Left cardiac atrium (tissue), 4 donors: ENCODE measurements at places on chromosomes 16 and 17. TPM values are rescaled to one million over a fixed set of nuclear protein-coding genes. Genes with fewer than 3 reads are reported as not detected.

DNA sequence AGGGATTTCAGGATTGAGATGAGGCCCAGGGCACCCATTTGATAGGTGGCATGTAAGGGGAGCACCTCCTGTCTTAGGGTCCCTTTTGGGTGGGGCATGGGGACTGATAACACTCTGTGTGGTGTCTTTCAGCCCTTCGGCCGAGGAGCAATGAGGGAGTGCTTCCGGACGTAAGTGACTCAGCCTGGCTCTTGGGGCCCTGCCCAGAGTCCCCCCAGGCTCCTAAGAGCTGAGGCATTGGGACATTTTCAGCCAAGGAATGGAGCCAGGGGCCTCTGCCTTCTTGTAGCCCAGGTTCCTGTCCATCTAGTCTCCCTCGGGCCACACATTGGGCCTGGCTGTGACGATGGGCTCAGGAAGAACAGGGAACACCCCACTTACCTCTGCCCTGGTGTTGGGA is 44.4 kb downstream of the EEF2K start:
- DNase-seq, result peak; percentile 44

- DNase-seq, result no peak
These were observed 7.1 kb upstream of the MPP2 start for GRCh38 chr17:43914451-43914850.

The NPB gene
- total RNA-seq, result 0.24 TPM

The GAST gene
- total RNA-seq, result not detected

- DNase-seq, result peak; percentile 78
These were observed at the start of gene MMP2 for GRCh38 chr16:55478827-55479429. Gene MMP2 (plus strand): TSS chr16:55479198. CDS start chr16:55479480, 282 bp downstream.

GRCh38 chr16:3007957-3008689 is 4.6 kb upstream of the CLDN9 start:
- DNase-seq, result no peak

- no peak for DNase-seq
These were observed 7.1 kb upstream of the RHBDL3 start for GRCh38 chr17:32258383-32259140.

DNA sequence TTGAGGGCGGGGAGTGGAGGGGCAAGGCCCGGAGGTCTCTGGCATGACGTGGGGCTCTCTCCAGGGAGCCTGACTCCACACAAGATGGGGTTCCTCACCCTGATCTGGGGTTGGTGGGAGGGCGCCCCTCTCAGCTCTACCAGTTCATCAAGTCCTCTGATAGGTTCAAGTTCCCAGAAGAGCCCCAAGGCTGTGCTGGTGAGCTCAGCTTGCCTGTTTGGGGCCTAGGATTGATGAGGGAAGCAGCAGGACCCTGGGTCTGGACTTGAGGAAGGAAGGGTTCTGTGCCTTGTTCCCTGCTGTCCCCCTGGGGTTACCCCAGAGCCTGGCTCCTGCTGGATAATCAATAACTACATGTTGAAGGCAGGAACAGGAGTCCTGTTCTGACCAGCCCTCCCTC is 3.5 kb downstream of the MGAT5B start:
- no peak for DNase-seq

The NME2 gene
- total RNA-seq, result 359 TPM

The ZNF385C gene
- 0.27 TPM for total RNA-seq

DNA sequence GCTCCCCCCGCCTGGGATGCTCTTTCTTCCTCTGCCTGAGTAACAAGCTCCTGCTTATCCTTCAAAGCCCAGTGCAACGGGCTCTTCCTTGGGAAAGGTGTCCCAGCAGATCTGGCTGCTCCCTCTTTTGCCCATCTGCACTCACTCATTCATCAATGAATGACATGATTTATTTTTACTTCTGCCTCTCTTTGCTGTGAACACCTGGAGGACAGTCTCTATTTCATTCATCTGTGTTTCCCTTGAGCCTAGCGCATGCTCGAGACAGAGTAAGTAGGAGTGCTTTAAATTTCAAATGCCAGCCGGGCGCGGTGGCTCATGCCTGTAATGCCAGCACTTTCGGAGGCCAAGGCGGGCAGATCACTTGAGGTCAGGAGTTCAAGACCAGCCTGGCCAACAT is 22.0 kb upstream of the GINS2 start:
- no peak for DNase-seq

DNA sequence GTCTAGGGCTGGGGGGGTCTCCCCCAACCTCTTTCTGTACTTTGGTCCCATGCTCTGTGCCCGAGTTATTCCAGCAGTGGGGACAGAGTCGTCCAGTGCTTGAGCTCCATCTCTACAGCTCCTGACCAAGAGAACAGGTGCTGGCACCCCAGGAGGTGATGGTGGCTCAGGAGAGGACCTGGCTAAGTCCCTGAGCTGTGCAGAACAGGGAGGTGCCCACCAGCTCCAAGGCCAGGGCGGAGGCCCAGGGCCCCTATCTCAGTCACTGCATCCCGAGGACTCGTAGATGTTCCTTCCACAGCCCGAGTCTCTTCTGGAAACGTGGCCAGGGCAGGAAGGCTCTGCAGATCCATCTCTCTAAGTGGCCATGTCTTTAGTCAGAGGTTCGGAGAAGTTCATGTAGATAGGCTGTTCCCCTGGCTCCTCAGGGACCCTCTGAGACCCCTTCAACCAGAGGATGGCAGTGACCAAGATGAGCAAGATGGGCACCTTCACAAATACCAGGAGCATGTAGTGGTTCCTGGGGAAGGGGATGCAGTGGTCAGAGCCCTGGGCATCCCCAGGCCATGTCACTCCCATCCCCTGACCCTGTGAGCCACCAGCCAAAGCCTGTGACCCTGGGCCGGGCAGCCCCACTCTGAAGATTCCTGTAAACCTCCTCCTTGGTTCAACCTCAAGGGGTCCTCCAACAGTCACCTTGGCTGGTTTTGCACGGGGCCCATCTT is 8.7 kb downstream of the CD300LB start:
- DNase-seq, result peak; percentile 6

- peak; percentile 21 for DNase-seq
These were observed 767.6 kb upstream of the EEF2KMT start for GRCh38 chr16:5865236-5865635.

DNA sequence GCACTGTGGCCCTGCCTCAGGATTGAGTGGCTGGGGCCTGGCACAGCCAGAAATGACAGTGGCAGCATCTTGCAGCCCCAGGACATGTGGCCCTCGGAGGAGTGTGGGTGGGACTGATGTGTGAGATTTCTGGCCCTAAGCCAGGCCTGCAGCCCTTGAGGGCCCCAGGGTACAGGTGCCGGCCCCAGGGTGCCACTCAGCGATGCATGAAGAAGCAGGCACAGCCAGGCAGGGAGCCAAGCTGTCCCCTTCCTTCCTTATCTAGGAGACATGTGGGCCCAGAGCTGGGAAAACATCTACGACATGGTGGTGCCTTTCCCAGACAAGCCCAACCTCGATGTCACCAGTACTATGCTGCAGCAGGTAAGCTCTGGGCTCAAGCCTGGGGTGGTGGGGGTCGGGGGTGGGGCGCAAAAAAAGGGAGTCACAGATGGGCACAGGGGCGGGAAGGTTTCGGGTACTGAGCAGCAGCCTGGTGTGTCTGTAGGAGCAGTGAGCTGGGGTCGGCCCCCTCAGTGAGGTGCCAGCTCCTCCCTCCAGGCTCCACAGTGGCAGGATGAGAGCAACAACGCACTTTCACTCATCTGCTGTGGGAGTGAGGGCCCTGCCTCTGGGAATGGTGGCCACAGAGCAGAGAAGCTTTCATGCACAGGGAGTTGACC is 4.1 kb downstream of the ACE start:
- no peak for DNase-seq

- DNase-seq, result no peak
These were observed 103.9 kb upstream of the NETO2 start for GRCh38 chr16:47247690-47248089.

DNA sequence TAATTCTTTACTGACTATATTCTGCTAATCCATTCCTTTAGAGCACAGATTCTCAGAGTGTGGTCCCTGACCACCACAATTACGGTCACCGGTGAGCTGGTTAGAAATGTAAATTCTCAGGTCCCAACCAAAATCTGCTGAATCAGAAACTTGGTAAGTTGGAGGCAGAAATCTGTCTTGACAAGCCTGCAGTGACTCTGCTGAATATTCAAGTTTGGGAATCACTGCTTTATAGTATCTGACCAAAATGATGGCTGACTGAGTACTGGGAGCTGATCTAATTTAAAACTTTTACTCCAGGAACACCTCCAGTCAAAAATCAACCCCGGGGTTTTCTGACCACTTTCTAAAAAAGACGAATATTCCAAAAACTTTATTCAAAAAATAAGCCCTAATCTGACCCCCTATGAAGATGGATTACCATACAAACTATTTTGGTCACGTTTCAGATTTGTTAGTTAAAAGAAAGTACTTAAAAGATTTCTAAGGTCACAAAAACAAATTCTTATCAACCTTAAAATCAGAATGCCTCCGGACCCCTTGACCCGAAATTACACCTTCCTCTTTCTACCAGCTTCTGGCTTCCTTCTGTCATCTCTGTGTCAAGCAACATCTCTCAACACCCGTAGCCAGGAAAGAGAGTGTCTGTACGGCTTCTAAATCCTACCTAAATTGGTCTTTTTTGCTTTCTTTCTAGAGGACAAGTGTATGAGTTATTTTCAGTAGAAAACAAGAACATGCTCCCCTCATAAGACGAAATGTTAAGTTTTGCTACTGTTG is 38.6 kb downstream of the CREBBP start:
- no peak for DNase-seq

DNA sequence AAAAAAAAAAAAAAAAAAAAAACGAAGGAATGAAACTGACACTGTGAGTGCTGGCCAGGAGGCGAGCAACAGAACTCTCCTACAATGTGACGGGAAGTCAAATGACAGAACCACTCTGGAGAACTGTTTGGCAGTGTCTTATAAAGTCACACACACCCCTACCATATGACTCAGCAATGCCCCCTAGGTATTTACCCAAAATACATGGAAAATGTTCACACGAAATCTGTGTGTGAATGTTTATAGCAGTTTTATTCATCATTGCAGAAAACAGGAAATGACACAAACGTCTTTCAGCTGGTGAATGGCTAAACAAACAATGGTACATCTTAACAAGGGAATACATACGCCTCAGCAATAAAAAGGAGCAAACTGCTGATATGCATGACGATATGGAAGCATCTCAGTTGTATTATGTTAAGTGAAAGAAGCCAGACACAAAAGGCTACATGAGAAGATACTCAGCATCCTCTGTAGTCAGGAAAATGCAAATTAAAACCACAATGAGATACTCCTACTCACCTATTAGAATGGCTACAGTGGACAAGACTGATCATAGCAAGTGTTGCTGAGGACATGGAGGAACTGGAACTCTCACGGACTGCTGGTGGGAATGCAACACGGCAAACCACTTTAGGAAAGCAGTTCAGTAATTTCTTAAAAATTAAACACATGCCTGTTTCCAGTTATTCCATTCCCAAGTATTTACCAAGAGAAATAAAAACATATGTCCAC is 74.7 kb downstream of the TBC1D16 start:
- peak; percentile 6 for DNase-seq

DNA sequence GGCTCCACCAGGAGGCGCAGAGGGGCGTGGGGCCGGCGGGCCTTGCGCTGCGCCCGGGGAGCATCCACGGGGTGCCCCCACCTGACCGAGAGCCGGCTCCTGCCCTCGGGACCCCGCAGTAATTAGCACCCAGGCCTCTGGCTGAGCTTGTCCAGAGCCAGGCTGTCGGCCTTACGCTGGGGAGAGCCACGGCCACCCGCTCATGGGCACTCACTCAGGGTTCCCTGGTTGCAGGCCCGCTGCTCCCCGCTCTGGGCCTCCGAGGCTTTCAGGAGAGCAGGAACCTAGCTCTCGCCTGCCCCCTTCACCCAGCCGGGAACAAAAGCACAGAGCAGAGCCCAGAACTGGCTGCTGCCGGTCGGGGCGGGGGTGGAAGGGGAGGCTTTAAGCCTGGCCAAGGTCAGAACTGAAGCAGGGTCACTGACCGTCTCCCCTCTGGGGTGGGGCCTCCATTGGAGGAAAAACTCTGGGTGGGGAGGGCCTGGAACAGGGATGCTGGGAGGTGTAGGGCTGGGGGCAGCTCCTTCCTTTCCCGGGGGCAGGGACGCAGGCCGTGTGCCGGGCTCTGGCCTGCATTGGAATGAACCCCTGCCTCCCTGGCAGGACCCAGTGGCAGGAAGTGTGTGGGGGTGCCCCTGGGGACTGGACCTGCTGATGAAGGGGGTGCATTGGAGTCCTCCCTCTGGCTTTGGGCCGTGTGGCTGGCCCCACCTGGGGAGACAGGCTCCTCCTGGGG is 12.3 kb downstream of the GLIS2 start:
- peak; percentile 87 for DNase-seq

DNA sequence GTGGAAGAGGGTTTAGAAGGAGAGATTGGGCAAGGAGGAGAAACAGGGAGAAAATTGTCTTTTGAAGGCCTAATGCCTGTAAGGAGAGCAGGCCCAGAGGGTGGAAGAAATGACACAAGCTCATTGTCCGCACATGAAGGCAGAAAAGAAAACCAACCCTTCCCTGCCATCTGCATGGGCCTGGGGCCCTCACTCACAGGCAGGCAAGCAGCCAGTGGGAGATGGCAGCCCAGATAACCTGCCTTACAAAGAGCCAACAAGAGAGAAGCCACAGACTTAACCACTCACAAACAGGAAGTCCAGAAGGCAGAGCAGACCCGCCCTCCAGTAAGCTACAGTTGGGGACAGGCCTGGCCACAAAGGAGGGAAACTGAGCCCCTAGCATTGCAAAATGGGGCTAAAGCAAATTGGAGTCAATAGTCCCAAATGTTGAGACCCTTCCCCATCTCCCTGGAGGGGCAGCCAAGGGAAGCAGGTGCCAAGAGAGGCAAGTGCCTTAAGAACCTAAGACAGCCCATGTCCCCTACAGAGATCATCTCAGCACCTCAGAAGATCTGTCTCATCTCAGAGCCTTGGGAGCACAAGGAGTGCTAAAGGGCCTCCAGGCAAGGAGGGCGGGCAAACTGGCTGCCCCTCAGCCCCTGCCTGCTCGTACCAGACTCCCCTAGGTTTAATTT is 7.3 kb upstream of the TSPOAP1 start:
- DNase-seq, result no peak

DNA sequence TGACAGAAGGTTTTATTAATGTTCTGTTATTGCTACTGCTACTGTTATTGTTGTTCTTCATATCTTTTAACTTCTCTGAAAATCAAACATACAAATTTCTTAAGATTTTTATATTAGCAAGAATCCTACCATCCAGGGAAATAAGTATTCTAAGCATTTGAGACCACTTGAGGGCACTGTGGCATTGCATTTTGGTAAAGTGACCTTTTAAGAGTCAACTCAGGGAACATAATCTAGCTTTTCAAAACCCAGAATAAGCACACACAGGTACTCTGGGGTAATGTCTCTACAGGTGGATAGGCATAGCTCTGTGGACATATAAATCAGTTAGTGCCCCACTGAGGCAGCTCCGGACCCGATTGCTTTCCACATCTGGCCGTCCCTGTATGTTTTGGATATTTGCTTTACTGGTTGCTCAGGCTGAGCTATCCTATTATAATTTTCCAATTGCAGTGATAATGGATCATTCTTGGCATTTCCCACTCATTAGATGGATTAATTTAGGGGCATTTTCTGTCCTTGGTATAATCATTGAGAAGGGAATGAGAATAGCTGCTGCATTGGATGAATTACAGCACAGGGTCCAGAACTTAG is 1425.1 kb upstream of the CDH8 start:
- no peak for DNase-seq
